ENCODE measurements at places on chromosomes 2 and 18. TPM values are rescaled to one million over a fixed set of nuclear protein-coding genes. Genes with fewer than 3 reads are reported as not detected.
A peak's percentile ranks its signal among the peaks of the same experiment; 100 is the strongest.

DNA sequence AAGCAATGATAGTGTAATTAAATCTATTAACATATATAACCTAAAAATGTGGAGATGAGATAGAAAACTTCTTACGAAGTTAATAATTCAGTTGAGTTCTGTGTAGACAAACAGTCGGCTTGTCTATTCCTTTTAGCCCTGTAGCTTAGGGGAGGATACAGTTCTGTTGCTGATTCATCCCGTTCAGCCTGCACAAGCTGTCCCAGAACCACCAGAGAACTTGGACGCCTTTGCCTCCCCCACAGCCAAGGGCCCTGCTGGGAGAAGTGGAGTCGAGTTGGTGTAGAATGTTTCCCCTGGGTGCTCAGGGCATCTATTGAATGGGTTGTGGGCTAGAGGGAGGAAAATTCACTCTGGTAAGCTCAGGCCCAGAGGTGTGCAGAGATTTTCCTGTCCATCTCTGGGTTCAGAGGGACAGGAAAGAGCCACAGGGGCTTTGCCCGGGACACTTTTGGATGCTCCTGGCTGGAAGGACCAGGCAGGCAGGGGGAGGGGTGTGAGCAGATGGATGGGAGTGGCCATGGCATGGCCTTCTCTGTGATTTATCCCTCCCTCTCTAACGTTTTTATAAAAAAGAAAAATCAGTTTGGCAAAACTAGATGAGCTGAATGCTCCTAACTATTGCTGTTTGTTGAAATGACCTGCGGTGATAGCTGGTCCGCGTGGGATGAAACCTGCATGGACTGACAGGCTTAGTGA lies 42.8 kb upstream of the GALR1 start:
- DNase-seq: peak; percentile 90

- DNase-seq: peak; percentile 81
These were observed 9.6 kb downstream of the SERPINB8 start for GRCh38 chr18:63979409-63979920.

- DNase-seq: peak; percentile 78
These were observed 117.6 kb downstream of the SMAD7 start for GRCh38 chr18:48832938-48833700.

The ACVR1 gene
- polyA plus RNA-seq: 16.2 TPM

DNA sequence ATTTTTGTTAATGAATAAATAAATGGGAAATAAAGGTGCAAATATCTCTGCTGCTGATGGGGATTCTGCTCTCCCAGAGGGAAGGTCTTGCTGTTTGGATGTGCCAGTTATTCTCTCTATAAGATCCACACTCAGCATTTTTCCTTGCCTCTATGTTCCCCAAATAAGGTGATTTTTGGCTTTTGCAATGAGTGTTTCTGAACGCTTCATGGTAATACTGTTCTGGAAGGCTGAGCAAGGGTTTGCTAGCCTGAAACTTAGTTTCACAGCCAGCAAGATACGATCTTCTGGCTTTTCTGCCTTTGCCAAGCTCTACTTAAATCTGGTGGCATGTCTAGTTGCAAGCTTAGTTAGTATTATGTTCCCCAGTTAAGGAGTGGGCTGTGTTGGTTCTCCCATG lies 114.6 kb downstream of the LPIN1 start:
- no peak for DNase-seq

The DCDC2C gene
- polyA plus RNA-seq: not detected

DNA sequence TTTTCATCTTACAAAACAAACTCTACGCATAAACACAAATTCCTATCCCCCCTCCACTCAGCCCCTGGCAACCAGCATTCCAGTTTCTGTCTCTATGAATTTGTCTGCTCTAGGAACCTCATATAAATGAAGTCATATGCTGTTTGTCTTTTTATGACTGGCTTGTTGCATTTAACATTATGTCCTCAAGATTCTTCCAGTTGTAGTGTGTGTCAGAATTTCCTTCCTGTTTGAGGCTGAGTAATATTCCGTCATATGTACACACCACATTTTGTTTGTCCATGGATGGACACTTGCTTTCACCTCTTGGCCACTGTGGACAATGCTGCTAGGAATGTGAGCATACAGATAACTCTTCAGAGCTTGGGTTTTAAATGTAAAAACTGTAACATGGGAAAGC lies 272.1 kb downstream of the GBX2 start:
- DNase-seq: no peak

- no peak for DNase-seq
These were observed 336.9 kb upstream of the PIK3C3 start for GRCh38 chr18:41618147-41618546.

DNA sequence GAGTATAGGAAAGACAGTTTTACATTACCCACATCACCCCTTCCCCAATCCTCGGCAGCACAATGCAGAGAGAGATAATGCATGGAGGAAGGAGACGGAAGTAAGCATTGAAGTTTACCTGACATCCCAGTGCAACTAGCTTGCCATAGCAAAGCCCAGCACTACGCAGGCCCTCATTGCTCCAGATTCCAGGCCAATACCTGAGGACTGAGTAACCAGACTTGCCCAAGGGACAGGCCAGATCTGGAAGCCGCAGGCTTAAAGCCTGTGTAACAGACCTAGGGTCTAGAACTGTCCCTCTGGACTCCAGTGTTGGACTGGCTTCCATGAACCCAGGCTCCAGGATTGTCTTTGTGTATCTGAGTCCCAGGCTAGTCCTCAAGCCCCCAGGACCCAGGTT lies 17.6 kb downstream of the SERPINB4 start:
- DNase-seq: no peak

The KLF7 gene
- polyA plus RNA-seq: 39.4 TPM

GRCh38 chr18:47075098-47075883 lies 39.9 kb upstream of the ELOA2 start:
- no peak for DNase-seq

The CHAC2 gene
- polyA plus RNA-seq: 5.4 TPM
